ENCODE measurements at places on chromosomes 6 and 20. TPM values are rescaled to one million over a fixed set of nuclear protein-coding genes. Genes with fewer than 3 reads are reported as not detected.

Gene PNRC1
- 169 TPM for polyA plus RNA-seq

Gene NNAT
- 41.5 TPM for polyA plus RNA-seq

GRCh38 chr20:16036331-16036730 is 536.9 kb downstream of the KIF16B start:
- DNase-seq: no peak
- H3K4me1 ChIP-seq: no peaks in the 10 kb centered on the region
- no peaks in the 10 kb centered on the region for H3K27me3 ChIP-seq
- no peak overlapping the region for H3K27ac ChIP-seq
- H3K4me3 ChIP-seq: no peak overlapping the region

- H3K27me3 ChIP-seq: no peaks in the 10 kb centered on the region
- DNase-seq: no peak
- no peaks in the 10 kb centered on the region for H3K4me1 ChIP-seq
- no peaks in the 10 kb centered on the region for H3K36me3 ChIP-seq
Observed at GRCh38 chr6:2363211-2363610, 117.8 kb upstream of the GMDS start.

Gene PPP1R3D
- 5.7 TPM for polyA plus RNA-seq

DNA sequence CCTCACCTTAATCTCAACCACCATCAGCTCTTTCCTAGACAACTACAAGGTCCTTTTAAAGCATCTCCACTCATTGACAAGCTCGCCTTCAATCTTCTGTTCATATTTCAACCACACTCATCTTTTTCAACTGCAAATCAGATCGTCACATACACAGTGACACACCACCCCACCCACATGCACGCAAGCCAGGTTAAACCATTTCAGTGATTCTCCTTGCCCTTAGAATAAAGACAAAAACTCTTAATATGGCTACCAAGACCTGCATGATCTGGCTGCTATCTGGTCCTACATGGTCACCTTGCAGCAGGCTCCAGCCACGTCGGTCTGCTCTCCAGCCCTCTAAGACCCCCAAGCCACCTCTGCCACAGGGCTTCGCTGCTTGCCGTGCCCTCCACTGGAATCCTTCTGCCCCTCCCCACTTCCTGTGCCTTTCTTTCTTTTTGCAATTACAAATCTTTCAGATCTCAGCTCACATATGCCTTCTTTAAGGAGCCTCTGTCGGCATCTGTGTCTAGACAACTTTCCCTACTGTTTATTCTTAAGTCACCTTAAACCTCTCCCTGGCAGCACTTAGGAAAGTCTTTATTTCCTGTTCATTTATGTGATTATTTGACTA is 507.3 kb upstream of the ARID1B start:
- no peaks in the 10 kb centered on the region for H3K36me3 ChIP-seq
- no peak for DNase-seq
- no peaks in the 10 kb centered on the region for H3K4me1 ChIP-seq
- no peaks in the 10 kb centered on the region for H3K27me3 ChIP-seq
- H3K4me3 ChIP-seq: no peak overlapping the region

GRCh38 chr6:127972815-127973214 is 72.0 kb upstream of the THEMIS start:
- no peak for DNase-seq
- H3K27ac ChIP-seq: no peak overlapping the region
- H3K36me3 ChIP-seq: peaks cover 47% of the 10 kb centered on the region
- no peaks in the 10 kb centered on the region for H3K4me1 ChIP-seq
- H3K27me3 ChIP-seq: no peaks in the 10 kb centered on the region

Gene TREML2
- 0.21 TPM for polyA plus RNA-seq

Gene GPX5
- 0.13 TPM for polyA plus RNA-seq

GRCh38 chr6:26284537-26285142 is 80.4 kb upstream of the BTN3A2 start:
- H3K27me3 ChIP-seq: no peaks in the 10 kb centered on the region
- peaks cover 18% of the 10 kb centered on the region for H3K4me1 ChIP-seq
- H3K36me3 ChIP-seq: no peaks in the 10 kb centered on the region

GRCh38 chr6:92790381-92790780 is 629.0 kb downstream of the EPHA7 start:
- no peaks in the 10 kb centered on the region for H3K27me3 ChIP-seq
- H3K27ac ChIP-seq: no peak overlapping the region
- H3K4me3 ChIP-seq: no peak overlapping the region
- no peaks in the 10 kb centered on the region for H3K4me1 ChIP-seq

GRCh38 chr6:112330071-112330878 is 16.9 kb upstream of the RFPL4B start:
- no peak overlapping the region for H3K4me3 ChIP-seq
- no peaks in the 10 kb centered on the region for H3K27me3 ChIP-seq
- H3K4me1 ChIP-seq: no peaks in the 10 kb centered on the region
- no peak for DNase-seq
- no peak overlapping the region for H3K27ac ChIP-seq
- no peaks in the 10 kb centered on the region for H3K36me3 ChIP-seq

DNA sequence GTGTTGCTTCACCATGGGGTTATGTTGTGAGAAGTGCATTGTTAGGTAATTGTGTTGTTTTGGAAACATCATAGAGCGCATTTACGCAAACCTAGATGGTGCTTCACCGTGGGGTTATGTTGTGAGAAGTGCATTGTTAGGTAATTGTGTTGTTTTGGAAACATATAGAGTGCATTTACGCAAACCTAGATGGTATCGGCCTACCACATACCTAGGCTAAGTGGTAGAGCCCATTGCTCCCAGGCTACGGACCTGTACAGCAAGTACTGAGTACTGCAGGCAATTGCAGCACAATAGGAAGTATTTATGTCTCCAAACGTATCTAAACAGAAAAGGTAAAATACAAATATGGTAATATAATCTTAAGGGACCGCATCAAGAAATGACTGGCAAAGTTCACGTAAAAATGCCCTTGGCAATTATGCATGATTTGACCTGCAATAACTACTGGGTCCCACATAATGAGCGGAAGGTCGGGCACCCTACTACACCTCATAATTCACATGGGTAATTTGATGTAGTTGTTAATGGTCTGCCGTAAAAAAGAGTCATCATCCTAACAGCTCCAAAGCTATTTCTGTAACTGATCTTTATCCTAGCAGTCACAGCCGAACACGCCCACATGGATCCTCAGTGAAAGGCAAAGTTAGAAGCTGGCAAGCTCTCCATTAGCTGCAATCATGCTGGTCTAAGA is 76.0 kb downstream of the RSPH3 start:
- H3K36me3 ChIP-seq: no peaks in the 10 kb centered on the region
- H3K27ac ChIP-seq: no peak overlapping the region
- H3K27me3 ChIP-seq: no peaks in the 10 kb centered on the region
- no peak overlapping the region for H3K4me3 ChIP-seq
- no peaks in the 10 kb centered on the region for H3K4me1 ChIP-seq

DNA sequence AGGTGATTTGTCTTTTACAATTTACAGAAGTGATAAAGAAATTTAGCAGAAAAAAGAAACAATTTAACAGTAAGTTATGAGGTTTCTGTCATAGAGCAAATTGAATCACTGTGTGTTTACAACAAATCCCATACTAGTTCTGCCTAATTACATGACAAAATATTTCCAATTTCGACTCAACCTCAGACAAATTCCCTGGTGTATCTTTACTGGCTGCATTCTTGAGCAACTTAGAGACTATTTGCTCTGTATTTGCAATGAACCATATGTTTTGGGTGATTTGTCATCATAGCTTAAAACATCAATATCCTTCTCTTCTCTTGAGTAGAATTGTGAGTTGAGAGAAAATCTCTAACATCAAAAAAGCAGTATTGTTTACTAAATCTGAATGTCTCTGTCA is 128.7 kb downstream of the SIM1 start:
- H3K27ac ChIP-seq: no peak overlapping the region
- DNase-seq: no peak
- no peak overlapping the region for H3K4me3 ChIP-seq
- H3K36me3 ChIP-seq: no peaks in the 10 kb centered on the region
- no peaks in the 10 kb centered on the region for H3K27me3 ChIP-seq

DNA sequence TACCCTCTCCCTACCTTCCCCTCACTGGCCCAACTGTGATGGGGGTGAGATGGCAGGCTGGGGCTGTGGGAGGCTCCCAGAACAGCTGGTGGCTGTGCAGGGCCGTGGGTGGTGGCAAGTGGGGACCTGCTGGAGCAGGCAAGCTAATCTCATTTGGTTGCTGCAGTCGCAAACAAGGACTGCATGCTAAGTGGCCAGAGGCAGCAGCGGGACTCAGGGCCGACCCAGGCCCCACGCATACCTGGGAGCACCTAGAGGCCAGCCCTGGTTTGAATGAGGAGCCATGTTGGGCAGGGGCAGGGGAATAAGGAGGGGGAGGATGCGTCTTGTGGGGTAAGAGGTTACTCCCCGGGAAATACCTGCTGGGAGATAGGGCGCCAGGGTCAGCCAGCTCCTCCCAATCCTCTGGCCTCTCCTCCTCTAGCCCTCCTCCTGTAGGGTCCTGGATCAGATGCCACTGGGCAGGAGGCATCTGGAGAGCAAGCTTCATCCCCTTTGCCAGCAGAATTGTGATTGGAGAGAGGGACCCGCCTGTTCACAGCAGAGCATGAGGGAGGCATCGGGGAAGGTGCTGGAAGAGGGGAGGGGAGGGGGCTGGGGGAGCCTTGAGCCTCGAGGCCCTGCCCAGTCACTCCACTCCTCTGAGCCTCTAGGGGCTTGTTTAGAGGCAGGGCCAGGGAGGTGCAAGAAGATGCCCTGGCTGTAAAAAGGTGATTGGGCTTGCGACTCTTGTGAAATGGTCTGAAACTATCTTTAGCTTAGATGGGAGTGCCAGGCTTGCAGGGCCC is 24.3 kb upstream of the CDH22 start:
- no peaks in the 10 kb centered on the region for H3K36me3 ChIP-seq
- H3K4me3 ChIP-seq: no peak overlapping the region
- H3K4me1 ChIP-seq: no peaks in the 10 kb centered on the region
- no peak for DNase-seq

GRCh38 chr6:43455531-43456428 is at the start of gene DLK2:
Gene DLK2 (minus strand): TSS chr6:43455548. CDS start chr6:43454825, 723 bp downstream.
- peak within 1 kb of the TSS; percentile 54 for H3K4me3 ChIP-seq
- H3K27me3 ChIP-seq: peaks cover 13% of the 10 kb centered on the region
- H3K36me3 ChIP-seq: peaks cover 28% of the 10 kb centered on the region
- no peaks in the 10 kb centered on the region for H3K4me1 ChIP-seq

- H3K36me3 ChIP-seq: no peaks in the 10 kb centered on the region
- no peak for DNase-seq
- H3K27ac ChIP-seq: no peak overlapping the region
- H3K4me1 ChIP-seq: no peaks in the 10 kb centered on the region
- H3K27me3 ChIP-seq: no peaks in the 10 kb centered on the region
Observed at GRCh38 chr6:169048865-169049205, 204.8 kb downstream of the THBS2 start.

GRCh38 chr6:6915813-6916547 is 191.8 kb upstream of the RREB1 start:
- DNase-seq: peak; percentile 73
- H3K27me3 ChIP-seq: no peaks in the 10 kb centered on the region
- peaks cover 8% of the 10 kb centered on the region for H3K4me1 ChIP-seq

GRCh38 chr6:3325210-3325609 is 66.5 kb downstream of the PSMG4 start:
- peaks cover 9% of the 10 kb centered on the region for H3K4me1 ChIP-seq
- H3K27me3 ChIP-seq: no peaks in the 10 kb centered on the region
- H3K36me3 ChIP-seq: no peaks in the 10 kb centered on the region
- peak overlapping the region; percentile 79 for H3K27ac ChIP-seq

DNA sequence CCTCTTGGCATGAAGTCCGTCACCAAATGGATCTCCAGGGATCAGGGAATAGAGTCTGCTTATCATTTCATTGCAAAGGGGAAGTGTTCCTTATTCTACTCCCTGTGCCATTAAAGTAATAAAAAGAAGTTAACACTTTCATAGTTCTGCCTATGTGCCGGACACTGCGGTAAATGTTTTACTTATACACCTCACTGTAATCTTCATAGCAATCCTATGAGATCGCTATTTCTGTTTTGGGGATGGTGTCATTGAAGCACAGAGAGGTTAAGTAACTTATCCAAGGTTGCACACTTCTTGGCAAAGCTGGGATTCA is 177.7 kb downstream of the TSHZ2 start:
- H3K4me1 ChIP-seq: peaks cover 7% of the 10 kb centered on the region
- no peak for DNase-seq
- no peaks in the 10 kb centered on the region for H3K36me3 ChIP-seq

DNA sequence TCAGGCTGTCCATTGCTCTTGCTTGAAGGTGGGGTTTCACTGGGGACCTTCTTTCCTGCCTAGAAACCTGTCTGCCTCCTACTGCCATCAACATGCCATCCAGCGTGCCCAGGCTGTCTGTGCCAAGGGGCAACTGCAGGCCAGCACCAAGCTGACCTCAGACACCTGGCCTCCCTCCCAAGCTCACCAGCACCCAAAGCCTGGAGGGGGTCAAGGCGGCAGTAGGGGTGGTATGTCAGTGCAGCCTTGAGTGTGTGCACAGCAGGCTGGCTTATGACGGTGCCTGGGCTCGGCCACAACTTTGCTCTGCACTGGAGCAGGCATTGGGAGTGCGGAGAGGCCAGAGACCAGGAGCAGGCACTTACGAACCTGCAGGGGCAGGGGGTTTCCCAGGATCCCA is 149.0 kb downstream of the EYS start:
- no peak overlapping the region for H3K4me3 ChIP-seq
- H3K4me1 ChIP-seq: no peaks in the 10 kb centered on the region
- H3K27me3 ChIP-seq: no peaks in the 10 kb centered on the region
- no peak for DNase-seq
- no peaks in the 10 kb centered on the region for H3K36me3 ChIP-seq

DNA sequence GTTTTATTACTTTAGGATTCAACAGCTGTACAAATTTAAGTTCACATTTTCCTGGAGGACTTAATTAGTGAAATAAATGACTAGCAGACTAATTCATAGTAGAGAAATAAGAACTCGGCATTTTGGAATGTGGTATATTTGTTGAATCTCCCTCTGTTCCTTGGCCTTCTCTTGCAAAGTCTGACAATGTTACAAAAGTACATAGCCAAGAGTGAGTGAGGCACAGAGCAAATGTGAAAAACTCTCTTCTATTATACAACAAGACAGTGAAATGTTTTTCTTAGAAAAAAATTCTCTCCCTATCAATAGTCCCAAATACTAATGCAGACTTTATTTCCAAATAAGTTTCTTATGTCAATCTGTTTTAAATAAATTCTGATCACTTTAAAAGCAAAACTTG is 44.2 kb upstream of the TCF21 start:
- no peak for DNase-seq
- H3K27me3 ChIP-seq: peaks cover 4% of the 10 kb centered on the region
- H3K4me3 ChIP-seq: no peak overlapping the region
- no peak overlapping the region for H3K27ac ChIP-seq

DNA sequence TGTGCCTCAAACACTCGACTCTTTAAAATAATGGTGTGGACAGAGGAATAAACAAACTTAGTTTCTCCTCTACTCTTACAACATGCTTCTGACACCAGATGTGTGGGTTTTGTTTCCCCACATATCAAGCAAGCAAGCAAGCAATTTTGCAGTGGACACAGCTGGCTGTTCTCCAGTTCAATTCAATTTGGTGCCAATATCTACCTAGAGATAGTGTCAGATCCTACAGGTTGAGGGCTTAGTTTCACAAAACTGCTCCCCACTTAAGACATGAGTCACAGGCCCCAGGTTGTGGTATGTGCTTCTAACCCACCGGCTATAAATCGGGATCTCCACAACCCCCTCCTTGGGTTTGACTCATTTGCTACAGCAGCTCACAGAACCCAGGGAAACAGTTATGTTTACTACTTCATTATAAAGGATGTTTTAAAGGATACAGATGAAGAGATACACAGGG is 131.4 kb upstream of the TRAF3IP2 start:
- no peak overlapping the region for H3K4me3 ChIP-seq
- DNase-seq: no peak
- no peak overlapping the region for H3K27ac ChIP-seq
- H3K27me3 ChIP-seq: no peaks in the 10 kb centered on the region
- H3K4me1 ChIP-seq: no peaks in the 10 kb centered on the region

Gene WFDC10B
- polyA plus RNA-seq: not detected

All from left lung (tissue), 14 donors.